ENCODE measurements at places on chromosomes 2 and 18. TPM values are rescaled to one million over a fixed set of nuclear protein-coding genes. Genes with fewer than 3 reads are reported as not detected.

TRAPPC12 gene
- total RNA-seq, result 62.7 TPM

SERPINB5 gene
- not detected for total RNA-seq

LYG1 gene
- 0.09 TPM for total RNA-seq

PID1 gene
- 13.0 TPM for total RNA-seq

ANKMY1 gene
- total RNA-seq, result 11.0 TPM

MYOM1 gene
- 0.90 TPM for total RNA-seq

NT5C1B gene
- total RNA-seq, result not detected

NT5DC4 gene
- not detected for total RNA-seq

SRD5A2 gene
- not detected for total RNA-seq

MAL gene
- total RNA-seq, result not detected

SAP130 gene
- 3.5 TPM for total RNA-seq

FARP2 gene
- total RNA-seq, result 41.0 TPM

UGT1A8 gene
- total RNA-seq, result 0.09 TPM

NFATC1 gene
- 3.0 TPM for total RNA-seq

UCN gene
- 1.1 TPM for total RNA-seq

LRRTM1 gene
- total RNA-seq, result not detected

CXCR2 gene
- total RNA-seq, result not detected

CHRNA1 gene
- not detected for total RNA-seq

C2orf78 gene
- not detected for total RNA-seq

GDF7 gene
- not detected for total RNA-seq

UBE2F gene
- 49.8 TPM for total RNA-seq

LMAN2L gene
- 12.2 TPM for total RNA-seq

DLX1 gene
- total RNA-seq, result 0.41 TPM

DHRS9 gene
- total RNA-seq, result not detected

WNT10A gene
- not detected for total RNA-seq

B3GNT7 gene
- 0.27 TPM for total RNA-seq

KIAA1328 gene
- total RNA-seq, result 9.6 TPM

HOXD13 gene
- total RNA-seq, result not detected

PAX3 gene
- total RNA-seq, result not detected

MYL12A gene
- 733 TPM for total RNA-seq

KIDINS220 gene
- 89.7 TPM for total RNA-seq

MC2R gene
- total RNA-seq, result not detected

SRBD1 gene
- total RNA-seq, result 15.7 TPM

UNC80 gene
- not detected for total RNA-seq

ACKR3 gene
- 2.0 TPM for total RNA-seq

TUBA3E gene
- total RNA-seq, result not detected

CD207 gene
- not detected for total RNA-seq

LBH gene
- 61.2 TPM for total RNA-seq

CCDC148 gene
- total RNA-seq, result 9.1 TPM

SAG gene
- not detected for total RNA-seq

POLR1B gene
- 15.3 TPM for total RNA-seq

LRRTM4 gene
- total RNA-seq, result 1.5 TPM

SH3RF3 gene
- 8.4 TPM for total RNA-seq

SFTPB gene
- 0.09 TPM for total RNA-seq

LNPK gene
- 28.9 TPM for total RNA-seq

ANKRD62 gene
- total RNA-seq, result not detected

AOX1 gene
- 23.6 TPM for total RNA-seq

ZNF24 gene
- total RNA-seq, result 29.4 TPM

MYO1B gene
- 75.3 TPM for total RNA-seq

GPR35 gene
- 0.09 TPM for total RNA-seq

KLHL14 gene
- total RNA-seq, result not detected

ASXL2 gene
- 22.0 TPM for total RNA-seq

MOGAT1 gene
- not detected for total RNA-seq

CEP192 gene
- 38.3 TPM for total RNA-seq

KIF3C gene
- 11.8 TPM for total RNA-seq

CPLX4 gene
- not detected for total RNA-seq

Measured in fibroblast of the aortic adventitia (primary cell).